ENCODE measurements at places on chromosomes 16 and 17.
A peak's percentile ranks its signal among the peaks of the same experiment; 100 is the strongest.

GRCh38 chr17:81435652-81436293, 40.5 kb downstream of the BAHCC1 start:
- DNase-seq, result no peak

- no peak for DNase-seq
These were observed 31.6 kb downstream of the VWA3A start for GRCh38 chr16:22123759-22124490.

- no peak for DNase-seq
These were observed 117.0 kb downstream of the RAB11FIP4 start for GRCh38 chr17:31508288-31509094.

- DNase-seq, result no peak
These were observed 18.9 kb upstream of the HYDIN start for GRCh38 chr16:71249399-71249798.

- DNase-seq, result no peak
These were observed 37.9 kb downstream of the ELAC2 start for GRCh38 chr17:12979826-12980500.

GRCh38 chr16:85086347-85087291, 25.7 kb downstream of the CIBAR2 start:
- DNase-seq, result peak; percentile 72

DNA sequence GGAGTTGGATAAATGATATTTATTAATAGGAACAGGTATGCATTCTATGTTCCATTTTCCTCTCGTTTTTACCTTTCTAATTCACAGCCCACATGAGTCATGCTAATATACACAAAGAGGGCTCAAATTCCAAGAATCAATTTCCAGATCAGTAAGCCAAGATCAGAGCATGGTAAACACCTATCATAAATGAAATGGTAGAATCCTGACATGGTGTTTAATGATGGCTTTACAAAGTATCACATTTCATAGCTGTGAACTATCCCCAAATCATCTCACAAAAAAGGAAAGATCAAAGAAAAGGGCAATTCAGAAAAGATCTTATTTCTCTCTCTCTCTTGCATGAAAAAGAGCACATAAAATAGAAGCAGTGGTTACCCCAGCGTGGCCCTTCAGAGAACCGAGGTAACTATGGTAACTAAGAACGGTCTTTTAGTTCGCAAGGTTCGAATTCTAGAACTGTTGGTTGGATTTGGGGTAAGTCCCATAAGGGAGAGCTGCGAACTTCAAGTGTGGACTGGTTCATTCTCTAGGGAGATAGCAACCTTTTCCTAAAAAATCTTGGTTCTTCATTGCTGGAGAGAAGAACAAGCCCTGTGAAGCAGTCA, 73.0 kb downstream of the MARCHF10 start:
- no peak for DNase-seq

GRCh38 chr16:15038689-15039088, 17.2 kb downstream of the NTAN1 start:
- DNase-seq, result no peak

DNA sequence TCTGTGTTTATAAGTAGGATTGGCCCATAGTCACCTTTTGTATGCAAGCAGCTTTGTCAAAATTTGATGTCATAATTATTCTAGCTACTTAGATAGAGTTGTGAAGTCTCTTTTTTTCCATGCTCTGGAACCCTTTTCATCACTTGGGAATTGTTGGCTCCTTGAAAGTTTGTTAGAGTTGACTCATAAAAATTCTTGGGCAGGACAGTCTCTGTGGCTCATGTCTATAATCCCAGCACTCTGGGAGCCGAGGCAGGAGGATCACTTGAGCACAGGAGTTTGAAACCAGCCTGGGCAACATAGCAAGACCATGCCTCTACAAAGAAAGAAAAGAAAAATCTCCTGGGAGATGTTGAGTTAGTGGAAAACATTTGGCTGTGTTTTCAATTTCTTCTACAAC, 45.7 kb upstream of the MRC2 start:
- no peak for DNase-seq

- no peak for DNase-seq
These were observed 4.9 kb downstream of the UBE2O start for GRCh38 chr17:76447931-76448652.

GRCh38 chr16:13923703-13924298, 3.8 kb downstream of the ERCC4 start:
- DNase-seq, result no peak

DNA sequence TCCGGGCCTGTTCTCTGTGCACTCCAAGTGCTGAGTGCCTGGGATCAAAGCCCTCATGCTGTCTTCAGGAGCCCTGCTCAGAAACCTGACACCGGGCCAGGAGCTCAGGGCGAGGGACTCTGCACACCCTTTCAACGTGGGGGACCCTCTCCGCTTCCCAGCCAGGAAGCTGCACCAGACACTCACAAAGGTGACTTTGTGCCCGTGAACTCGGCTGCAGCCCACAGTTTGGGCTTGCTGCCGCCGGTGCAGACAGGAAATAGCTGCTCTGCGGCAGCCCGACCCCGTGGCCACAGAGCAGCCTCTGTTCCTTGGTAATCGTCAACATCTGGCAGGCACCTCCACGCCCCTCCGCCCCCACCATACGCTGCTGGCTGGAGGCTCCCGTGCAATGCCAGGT, 93.4 kb upstream of the METRNL start:
- DNase-seq, result peak; percentile 26

DNA sequence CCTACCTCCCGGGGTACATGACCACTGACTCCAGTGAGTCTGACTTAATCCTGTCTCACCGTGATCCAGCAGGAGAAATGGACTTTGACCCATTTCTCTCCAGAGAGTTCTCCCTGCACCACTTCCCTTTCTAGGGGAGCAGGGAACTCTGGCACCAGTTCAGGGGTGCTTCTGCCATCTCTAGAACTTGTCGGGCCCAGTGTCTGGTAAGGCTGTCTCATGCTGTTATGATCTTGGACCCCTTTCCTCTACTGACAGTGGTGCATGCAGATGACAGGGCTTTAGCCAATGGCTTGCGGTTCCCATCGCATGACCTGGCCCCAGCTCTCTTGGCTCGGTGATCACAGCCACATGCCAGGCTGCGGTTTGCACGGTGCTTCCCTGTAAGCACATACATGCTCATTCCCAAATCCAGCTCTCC, 62.0 kb downstream of the SLC39A11 start:
- DNase-seq, result no peak

DNA sequence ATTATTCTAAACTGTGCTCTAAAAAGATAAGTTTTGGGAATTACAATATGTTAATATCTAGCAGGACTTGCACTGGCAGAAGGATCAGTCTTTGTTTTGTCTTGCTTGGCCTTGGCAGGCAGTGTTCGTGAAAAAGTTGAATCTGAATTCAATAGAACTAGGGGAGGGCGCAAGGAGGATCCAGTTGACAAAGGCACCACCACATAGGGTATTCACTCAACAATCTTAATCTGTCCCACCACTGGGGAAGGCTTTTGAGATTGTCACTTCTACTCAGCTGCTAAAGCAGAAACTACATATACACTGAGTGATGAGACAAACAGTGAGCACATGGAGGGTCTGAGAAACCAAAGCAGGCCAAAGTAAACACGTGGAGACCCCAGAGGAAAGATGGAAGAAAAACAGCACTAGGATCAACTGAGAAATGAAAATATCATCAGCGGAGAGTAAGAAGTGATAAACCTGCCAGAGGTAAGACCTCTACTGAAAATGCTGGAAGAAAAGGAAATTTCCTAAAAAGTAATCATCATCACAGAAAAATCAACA, 2.4 kb downstream of the AMFR start:
- DNase-seq, result no peak

DNA sequence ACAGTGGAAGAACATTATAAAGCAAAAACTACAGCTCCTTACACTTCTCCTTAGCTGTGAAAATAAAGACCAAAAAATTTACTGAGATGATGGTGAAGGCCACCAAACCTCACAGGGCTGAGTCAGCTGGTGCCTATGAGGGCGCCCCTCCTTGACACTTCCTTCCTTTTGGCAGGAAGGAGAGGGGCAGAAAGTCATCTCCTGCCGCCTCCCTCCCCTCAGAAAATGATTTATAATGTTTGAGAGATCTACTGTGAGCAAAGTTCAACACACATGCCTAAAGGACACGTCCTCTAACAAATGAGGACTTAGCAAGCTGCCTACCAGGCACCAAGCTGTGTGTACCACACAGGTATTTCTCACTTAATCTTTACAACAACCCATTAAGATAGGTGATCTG, 245.7 kb downstream of the PRKCA start:
- no peak for DNase-seq

- no peak for DNase-seq
These were observed 73.4 kb downstream of the HS3ST3B1 start for GRCh38 chr17:14374268-14374667.

GRCh38 chr17:54974759-54975158, 6.2 kb downstream of the STXBP4 start:
- DNase-seq, result no peak

- DNase-seq, result no peak
These were observed 30.9 kb downstream of the LRRC36 start for GRCh38 chr16:67357561-67357960.

DNA sequence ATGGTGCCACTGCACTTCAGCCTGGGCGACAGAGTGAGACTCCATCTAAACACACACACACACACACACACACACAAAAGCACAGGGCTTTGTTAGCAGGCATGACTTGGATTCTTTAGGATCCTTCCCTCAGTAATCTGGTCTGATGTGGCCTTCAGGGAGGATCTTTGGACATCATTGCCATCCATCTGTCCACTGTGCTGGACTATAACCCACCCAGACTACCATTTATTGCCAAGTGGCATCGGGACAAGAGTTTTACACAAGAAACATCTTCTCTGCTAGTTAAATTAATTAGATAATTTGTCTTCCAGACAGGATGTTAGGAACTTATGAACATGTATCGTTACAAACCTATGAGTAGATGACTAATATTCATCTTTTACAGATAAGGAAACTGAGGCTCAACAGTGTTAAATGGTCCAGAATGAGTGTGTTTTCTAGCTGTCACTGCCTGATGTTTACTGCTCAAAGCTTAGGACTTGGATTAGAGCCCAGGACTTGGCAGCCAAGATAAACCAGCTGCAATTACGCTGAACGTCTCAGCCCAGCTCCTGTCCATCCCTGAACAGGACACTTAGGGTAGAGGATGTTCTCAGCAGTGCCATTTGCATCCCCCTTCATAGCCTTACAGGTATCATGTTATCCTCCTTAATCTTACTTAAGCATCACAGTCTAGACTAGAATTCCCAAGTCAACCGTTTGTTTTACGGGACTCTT, 285.8 kb downstream of the WWOX start:
- no peak for DNase-seq

DNA sequence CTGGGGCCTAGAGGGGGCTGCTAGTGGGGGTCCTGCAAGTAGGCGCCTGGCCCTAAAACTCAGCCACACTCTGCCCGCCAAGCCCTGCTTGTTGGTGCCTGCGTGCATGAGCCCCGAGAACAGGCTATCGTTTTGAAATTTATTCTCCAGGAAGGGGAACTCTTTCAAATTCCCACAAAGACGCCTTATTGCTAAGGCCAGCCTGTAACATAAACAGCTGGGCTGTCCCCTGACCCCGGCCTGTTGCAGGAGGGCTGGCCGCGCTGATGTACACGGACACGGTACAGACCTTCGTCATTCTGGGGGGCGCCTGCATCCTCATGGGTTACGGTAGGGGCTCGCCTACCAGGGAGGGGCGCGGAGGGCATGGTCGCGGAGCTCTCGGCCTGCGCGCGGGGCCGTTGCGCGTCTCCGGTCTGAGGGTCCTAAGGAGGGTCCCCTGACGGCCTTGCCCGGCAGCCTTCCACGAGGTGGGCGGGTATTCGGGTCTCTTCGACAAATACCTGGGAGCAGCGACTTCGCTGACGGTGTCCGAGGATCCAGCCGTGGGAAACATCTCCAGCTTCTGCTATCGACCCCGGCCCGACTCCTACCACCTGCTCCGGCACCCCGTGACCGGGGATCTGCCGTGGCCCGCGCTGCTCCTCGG, 4.3 kb downstream of the SLC5A2 start:
- no peak for DNase-seq

DNA sequence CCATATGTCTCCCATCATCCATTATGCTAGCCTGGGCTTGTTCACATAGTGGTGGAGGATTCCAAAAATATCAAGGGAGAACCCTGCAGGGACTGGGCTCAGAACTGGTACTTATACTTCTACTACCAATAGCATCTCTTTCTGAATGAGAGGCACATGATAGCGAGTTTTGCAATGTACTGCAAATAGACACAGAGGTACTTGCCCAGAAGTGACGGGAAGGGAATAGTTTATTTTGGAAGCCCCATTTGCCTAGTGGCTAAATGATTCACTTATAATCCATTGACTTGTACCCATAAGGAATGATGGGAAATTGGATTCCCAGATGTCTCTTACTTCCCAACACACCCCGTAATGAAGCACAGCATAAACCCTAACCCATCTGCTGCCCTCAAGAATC, 124.8 kb upstream of the ERCC4 start:
- DNase-seq, result no peak

- no peak for DNase-seq
These were observed 889 bp downstream of the MBTD1 start for GRCh38 chr17:51258756-51259563.

DNA sequence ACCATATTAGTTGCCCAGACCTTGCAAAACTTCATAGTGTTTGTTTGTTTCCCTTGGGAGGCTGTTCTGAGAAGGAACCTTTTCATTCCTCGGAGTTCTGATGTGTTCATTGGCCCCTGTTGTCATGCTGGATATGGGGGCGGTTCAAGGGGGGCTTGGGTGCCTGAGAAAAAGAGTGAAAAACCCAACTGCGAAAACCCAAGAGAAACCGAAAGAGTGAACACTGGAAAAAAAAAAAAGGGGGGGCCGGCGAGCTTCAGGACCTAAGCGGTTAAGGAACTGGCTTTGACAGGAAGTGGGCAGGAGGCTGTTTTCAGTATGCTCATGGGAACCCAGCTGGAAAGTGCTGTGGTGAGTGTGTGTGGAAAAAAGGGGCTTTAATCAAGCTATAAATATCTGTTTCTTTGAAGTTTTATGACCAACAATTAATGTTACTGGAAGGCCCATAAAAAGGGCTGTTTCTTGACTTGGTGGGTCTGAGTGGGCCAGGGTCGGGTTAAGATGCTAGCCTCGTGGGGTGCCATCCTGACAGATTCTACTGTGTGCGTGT, 510.7 kb downstream of the MAF start:
- DNase-seq, result peak; percentile 58
